Tibial nerve (tissue), 4 donors: ENCODE measurements at places on chromosomes 3 and 15.

DNA sequence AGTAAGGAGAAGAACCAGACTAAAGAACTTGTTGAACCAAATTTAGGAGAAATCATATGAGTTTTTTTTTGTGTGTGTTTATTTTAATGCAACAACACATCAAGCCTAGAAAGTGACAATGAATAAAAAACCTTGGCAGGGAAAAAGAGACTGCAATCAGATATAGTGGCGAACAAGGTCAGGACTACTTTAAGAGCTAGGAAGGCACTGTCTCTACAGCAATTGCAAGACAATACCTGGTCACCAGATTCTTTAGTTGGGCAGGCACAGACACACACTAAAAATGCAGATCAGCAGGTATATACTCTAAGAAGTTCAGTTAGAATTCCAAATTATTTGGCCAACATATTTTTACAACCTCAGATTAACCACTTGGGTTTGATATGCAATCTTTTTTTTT lies 30.8 kb upstream of the GMPPB start:
- DNase-seq = no peak

GRCh38 chr3:37762286-37762685 lies 99.4 kb upstream of the CTDSPL start:
- no peak for DNase-seq

DNA sequence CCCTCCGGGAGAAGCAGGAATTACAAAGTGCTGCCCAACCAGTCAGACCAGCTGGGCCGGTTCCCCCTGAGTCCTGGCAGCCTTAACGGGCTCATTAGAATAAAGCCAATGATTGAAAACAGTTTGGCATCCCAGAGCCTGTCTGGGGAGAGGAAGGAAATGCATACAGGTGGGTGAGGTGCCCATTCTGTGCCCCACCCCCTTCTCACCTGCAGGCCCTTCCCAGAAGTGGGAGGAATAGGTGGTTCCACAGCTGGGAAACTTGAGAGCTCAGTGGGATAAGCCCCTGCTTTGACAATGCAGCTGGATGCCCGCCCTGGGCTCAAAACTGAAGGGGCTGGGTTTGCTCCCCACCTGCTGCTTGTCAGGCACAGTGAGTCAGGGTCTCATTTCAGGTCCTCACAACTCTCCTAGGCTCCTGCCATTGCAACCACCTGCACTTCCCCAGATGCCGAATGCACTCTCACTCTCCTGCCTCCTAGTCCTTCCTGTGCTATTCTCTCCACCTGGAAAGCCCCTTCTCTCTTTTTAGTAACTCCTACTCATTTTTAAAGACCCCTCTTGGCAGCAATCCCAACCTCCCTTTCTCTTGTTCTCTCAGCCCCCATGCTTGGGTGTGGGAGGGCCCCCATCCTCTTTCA lies 5.5 kb upstream of the BUB1B start:
- no peak for DNase-seq

GRCh38 chr15:27595211-27595610 lies 503.9 kb downstream of the OCA2 start:
- DNase-seq = no peak

- no peak for DNase-seq
Observed at GRCh38 chr15:68213991-68214837, 9.1 kb upstream of the CALML4 start.

DNA sequence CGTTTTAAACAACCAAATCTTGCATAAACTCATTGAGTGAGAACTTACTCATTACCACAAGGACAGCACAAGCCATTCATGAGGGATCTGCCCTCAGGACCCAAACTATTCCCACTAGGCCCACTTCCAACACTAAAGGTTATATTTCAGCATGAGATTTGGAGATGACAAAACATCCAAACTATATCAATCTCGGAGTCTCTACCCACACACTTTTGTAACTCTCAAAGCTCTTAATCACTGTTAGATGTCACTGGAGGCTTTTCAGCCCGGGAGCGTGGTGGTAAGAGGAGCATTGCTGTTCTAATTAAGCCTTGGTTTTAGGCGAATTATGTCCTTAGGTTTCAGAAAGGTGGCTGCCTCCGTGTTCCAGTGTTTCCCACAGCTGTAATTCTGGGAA lies 86.3 kb downstream of the CNTN6 start:
- DNase-seq = no peak

GRCh38 chr15:53072077-53072476 lies 281.9 kb upstream of the ONECUT1 start:
- no peak for DNase-seq

DNA sequence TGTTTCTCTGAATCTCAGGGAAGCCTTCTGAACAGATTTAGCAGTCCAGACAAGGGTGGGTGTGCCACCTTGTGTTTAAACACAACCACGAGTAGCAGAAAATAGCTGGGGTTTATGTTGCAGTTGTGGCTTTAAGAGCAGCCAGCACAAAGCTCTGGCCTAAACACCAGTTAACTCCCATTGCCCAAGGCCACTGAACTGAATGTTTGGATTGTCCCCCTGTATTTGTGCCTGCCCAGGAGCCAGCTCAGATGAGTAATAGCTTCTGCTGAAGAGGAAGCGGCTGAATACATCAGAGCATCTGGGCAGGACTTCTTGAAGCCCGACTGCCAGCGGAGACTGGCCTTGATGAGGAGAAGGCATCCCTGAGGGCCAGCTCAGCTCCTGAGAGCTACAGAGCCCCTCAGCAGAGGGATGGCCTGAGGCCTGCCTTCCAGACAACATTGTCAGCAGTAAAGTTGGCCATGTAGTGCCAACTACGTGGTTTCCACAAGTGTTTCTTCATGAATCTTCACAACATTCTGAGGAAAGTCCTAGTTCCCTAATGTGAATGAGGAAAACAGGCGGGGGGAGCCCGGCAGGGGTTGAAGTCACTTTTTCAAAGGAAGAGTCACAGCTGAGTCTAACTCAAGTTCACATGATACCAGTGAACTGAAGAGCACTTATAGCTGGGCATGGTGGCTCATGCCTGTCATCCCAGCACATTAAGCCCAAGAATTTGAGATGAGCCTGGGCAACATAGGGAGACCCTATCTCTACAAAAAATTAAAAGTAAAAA lies 65.8 kb upstream of the ZBTB38 start:
- DNase-seq = no peak

DNA sequence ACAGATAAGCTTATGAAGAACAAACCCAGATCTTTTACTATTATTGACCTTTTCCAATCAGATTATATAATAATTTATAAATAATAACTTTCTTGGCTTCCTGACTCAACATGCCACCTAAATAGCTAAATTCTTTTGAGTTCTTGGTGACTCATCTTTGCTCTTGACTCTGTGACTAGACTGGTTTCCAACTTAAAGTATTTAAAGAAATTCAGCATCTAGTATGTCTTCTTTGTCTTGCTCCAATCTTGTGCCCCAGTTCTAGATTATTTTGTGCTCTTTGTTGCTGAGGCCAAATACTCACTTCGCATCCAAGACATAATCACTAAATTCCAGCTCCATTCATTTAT lies 483.2 kb upstream of the TBL1XR1 start:
- DNase-seq = no peak

GRCh38 chr15:89360294-89360971 lies 25.8 kb upstream of the POLG start:
- DNase-seq = no peak

DNA sequence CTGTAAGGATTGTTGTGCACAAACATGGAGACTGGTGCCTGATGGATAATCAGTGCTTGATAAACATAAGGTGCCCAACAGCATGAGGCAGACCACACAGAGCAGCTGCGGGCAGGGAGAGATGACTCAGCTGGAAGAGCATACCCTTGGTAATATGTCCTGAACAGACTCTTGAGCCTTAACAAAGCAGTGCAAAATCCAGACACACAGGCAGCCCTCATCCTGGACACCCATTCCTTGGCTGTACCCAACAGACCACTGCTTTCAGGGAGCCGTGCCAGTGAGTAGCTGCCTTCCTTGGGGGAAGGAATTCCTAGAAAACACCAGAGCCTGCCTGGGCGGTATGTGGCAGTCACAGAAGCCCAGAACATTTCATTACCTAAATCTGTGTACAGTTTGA lies 156.2 kb downstream of the CLSTN2 start:
- DNase-seq = no peak

DNA sequence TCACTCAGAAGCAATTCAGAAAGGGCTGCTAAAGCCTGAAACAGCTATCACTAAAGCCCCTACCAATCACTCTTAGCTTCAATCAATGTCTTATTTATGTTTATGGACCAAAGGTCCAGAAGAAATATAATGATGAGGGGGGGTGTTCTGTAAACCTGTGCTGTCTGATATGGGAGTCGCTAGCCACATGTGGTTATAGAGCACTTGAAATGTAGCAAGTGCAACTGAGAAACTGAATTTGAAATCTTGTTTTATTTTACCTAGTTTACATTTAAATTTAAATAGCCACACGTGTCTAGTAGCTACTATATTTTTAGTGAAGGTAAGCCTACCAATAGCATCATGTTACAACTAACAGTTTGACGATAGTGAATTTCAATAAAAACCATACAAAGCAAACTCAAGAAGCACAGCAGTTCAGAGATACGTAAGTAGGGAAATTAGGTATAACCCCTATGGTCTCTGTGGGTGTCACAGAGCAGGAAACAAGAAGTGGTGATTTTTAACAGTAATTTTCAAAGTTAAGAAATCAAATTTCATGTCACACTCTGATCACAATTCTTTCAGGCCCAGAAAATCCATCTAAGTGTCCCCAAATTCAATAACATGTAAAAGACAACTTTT lies 3.6 kb downstream of the POU1F1 start:
- no peak for DNase-seq

DNA sequence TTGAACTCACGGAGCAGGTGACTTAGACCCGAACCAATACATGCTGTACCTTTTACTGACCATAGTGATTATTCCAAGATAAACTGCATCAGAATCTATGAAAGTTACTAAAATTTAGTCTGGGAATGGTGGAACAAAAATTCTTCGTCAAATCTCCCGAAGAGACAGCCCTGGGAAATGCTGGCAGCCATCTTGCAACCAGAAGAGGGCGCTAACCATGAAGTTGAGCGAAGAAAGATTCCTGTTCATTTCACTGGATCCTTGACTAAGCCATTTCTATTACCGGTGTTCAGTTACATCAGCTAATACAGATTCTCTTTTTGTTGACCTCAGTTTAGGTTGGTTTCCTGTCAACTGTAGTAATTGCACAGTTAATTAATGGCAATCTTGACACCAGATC lies 199.6 kb downstream of the SLC9A9 start:
- no peak for DNase-seq

- no peak for DNase-seq
Observed at GRCh38 chr3:131397889-131398288, 16.3 kb downstream of the NUDT16 start.

GRCh38 chr3:66253790-66254620 lies 33.2 kb downstream of the SLC25A26 start:
- DNase-seq = no peak

DNA sequence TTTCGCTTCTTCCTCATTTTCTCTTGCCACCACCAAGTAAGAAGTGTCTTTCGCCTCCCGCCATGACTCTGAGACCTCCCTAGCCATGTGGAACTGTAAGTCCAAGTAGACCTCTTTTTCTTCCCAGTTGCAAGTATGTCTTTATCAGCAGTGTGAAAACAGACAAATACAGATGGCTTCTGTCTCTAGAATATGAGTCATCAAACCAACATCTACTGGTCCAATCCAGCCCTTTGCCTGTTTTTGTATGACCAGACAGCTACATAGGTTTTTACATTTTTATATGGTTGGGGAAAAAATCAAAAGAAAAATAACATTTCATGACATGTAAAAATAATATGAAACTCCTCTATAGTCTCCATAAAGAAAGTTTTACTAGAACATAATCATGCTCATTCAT lies 118.7 kb upstream of the PTPRG start:
- DNase-seq = no peak

GRCh38 chr15:42108189-42108588 lies 13.8 kb upstream of the PLA2G4D start:
- no peak for DNase-seq

DNA sequence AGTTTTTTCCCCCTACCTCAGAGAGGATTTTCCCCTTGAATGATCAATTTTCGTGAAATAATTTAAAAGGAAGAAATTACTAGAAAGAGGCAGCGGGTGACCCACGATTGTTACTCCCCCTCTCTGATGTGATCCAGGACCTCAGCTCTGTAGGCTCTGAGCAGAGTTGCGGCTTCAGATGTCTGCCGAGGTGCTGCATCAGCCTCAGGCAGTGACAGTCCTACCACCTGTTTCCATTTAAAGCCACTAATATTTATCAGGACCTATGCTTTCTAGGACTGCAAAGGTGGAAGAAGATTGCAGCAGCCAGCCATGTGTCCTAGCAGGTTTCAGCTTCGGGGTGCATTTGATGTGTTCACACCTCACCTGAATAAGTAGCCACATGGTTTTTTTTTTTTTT lies 294.8 kb upstream of the C2CD4B start:
- DNase-seq = no peak

- no peak for DNase-seq
Observed at GRCh38 chr3:21718943-21719591, 31.9 kb downstream of the ZNF385D start.

DNA sequence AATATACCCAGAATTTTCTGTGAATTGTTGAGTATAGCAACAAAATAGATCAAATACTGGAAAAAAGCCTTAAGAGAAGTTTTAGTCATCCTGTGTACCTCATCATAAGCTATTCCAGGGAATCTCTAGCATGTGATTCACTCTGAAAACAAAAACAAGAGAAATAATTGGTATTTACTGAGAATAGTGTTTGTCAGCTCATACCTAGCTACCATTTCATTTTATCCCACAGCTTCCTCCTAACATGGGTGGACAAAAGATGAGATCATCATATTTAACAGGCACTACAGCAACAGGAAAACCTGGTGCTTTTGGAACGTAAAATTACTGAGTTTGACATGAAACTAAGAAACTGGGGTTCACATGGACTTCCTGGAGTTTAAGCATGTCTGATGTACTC lies 753.5 kb upstream of the NECTIN3 start:
- no peak for DNase-seq
